ENCODE measurements at places on chromosomes 2 and 18.

DNA sequence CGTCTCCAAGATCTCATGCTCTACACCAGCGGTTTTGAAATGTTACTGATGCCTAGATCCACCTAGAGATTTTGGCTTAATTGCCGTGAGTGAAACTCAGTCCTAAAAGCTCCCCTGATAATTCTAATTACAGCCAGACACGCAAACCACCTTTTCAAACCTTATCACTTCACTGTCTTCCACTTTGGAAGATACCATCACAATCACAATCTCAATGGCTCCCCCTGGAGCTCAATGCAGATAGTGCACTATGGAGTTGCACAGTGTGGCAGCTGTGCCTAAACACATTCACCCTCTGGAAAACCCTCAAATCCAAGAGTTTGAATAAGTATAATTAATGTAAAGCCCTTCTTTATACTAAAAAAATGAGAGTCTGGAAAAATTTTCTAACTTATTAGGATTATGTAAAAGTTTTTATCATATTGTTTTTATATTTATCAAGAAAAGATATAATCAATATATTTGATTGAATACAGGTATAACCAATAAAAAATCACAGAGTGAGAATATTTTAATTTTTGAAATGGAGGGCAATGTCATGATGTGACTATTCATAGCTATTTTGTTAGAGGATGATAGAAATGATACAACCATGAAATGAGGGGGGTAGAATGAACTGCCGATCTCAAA is 102.9 kb upstream of the SLC8A1 start:
- no peaks in the 10 kb centered on the region for H3K4me1 ChIP-seq
- no peaks in the 10 kb centered on the region for H3K36me3 ChIP-seq
- H3K27me3 ChIP-seq, result no peaks in the 10 kb centered on the region
- no peak overlapping the region for H3K4me3 ChIP-seq
- DNase-seq, result peak; percentile 71

- H3K36me3 ChIP-seq, result no peaks in the 10 kb centered on the region
- H3K4me3 ChIP-seq, result no peak overlapping the region
- H3K27me3 ChIP-seq, result no peaks in the 10 kb centered on the region
- H3K4me1 ChIP-seq, result no peaks in the 10 kb centered on the region
- H3K27ac ChIP-seq, result no peak overlapping the region
These were observed 72.4 kb downstream of the ODC1 start for GRCh38 chr2:10375570-10376281.

DNA sequence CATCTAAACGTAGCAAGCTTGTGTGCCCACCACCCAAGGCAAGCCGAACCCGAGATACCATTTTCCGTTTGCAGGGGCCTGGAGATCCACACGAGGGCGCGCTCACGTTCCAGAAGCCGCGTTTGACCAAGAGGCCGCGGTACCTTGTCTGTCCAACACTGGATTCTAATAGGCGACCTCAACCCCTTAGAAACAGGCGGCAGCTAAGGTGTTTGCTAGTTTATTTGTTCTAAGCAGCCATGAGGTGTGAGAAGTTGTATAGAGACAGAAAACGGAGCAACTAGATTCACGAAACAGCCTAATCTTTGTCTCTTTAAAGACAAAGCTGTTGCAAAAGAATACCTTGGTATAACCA is 4.2 kb downstream of the HOXD11 start:
- no peak for DNase-seq
- no peaks in the 10 kb centered on the region for H3K36me3 ChIP-seq
- peaks cover 32% of the 10 kb centered on the region for H3K4me1 ChIP-seq
- H3K27me3 ChIP-seq, result peaks cover 99% of the 10 kb centered on the region
- H3K4me3 ChIP-seq, result no peak overlapping the region

GRCh38 chr2:70255637-70256314 is 2.2 kb upstream of the PCYOX1 start:
- no peak overlapping the region for H3K4me3 ChIP-seq
- H3K27me3 ChIP-seq, result no peaks in the 10 kb centered on the region
- H3K27ac ChIP-seq, result no peak overlapping the region
- H3K36me3 ChIP-seq, result no peaks in the 10 kb centered on the region
- H3K4me1 ChIP-seq, result no peaks in the 10 kb centered on the region
- DNase-seq, result no peak

DNA sequence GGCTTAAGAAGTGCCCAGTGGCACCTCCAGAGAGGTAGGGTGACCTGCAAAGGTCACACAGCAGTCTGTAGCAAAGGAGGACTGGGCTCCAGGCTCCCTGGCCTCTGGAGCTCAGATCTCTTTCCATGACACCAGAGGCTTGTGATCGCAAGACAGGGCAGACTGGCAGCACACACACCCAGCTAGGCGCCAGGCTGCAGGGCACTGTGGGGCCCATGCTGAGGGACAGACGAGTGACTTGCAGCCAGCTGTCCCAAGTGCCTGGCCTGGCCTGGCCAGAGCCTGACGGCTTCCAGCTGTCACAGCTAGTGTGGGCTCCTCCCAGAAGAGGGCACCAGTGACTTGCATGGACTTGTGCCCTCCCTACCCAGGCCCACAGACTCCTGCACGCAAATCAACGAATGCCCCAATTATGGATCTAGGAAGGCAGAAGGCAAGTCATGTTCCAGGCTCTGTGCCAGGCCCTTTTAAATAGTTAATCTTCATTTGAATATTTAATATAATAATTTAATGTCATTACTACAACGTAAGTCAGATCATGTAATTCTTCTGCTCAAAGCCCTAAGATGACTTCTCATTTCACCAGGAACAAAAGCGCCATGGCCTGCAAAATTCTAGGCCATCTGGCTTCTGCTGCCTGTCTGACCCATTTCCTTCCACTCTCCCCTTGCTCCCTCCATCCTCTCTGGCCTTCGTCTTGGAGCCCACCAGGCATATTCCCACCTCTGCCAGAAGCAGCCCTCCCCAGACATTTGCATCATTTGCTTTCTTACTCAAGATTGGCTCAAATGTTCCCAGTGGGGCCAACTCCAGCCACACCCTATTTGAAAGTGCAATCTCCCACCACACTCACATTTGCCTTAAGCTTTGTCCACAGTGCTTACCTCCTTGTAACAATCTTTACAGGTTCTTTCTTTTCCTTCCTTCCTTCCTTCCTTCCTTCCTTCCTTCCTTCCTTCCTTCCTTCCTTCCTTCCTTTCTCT is 3.7 kb upstream of the SPEG start:
- H3K36me3 ChIP-seq, result peaks cover 4% of the 10 kb centered on the region
- no peaks in the 10 kb centered on the region for H3K4me1 ChIP-seq
- H3K4me3 ChIP-seq, result no peak overlapping the region
- peak; percentile 23 for DNase-seq
- peak overlapping the region; percentile 97 for H3K27ac ChIP-seq

DNA sequence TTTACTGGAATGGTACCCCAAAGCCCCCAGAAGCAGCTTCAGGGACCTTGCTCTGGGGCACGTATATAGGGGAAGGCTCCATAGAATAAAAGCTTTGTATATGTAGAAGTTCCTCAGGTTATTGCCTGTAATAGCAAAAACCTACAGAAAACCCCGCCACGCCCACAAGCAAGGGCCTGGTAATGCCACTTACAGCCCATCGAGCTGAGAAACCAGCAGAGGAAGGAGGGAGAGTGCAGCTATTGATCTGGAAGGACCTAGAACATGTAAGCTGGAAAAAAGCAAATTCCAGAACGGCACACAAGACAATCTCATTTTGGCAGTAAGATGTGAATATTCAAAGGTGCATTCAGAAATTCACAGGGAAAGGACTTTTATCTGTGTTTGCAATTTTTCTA is 15.8 kb downstream of the HS1BP3 start:
- H3K27me3 ChIP-seq, result no peaks in the 10 kb centered on the region
- peaks cover 37% of the 10 kb centered on the region for H3K36me3 ChIP-seq
- no peak overlapping the region for H3K4me3 ChIP-seq
- DNase-seq, result no peak
- peak overlapping the region; percentile 98 for H3K27ac ChIP-seq

GRCh38 chr2:8612734-8613179 is 69.1 kb upstream of the ID2 start:
- no peaks in the 10 kb centered on the region for H3K4me1 ChIP-seq
- no peak overlapping the region for H3K4me3 ChIP-seq
- H3K36me3 ChIP-seq, result no peaks in the 10 kb centered on the region
- no peak for DNase-seq
- no peak overlapping the region for H3K27ac ChIP-seq
- H3K27me3 ChIP-seq, result no peaks in the 10 kb centered on the region

DNA sequence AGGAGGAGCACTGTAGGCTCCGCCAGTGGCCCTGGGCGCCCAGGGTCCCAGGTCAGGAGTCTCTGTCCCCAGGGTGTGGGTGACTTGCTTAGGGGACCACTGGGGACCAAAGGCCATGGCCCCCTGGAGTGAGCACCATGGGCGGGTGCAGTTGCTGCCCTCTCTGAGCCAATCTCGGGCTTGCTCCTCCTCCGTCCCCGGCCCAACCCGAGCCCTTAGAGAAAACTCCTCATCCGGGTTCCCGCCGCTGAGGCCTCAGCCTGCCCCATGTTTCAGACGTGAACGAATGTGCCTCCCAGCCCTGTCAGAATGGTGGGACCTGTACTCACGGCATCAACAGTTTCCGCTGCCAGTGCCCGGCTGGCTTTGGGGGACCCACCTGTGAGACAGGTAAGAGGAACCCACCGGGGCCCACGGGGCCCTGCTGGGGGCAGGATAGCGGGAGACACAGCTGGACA is 38.6 kb downstream of the SNED1 start:
- H3K27ac ChIP-seq, result no peak overlapping the region
- H3K36me3 ChIP-seq, result peaks cover 42% of the 10 kb centered on the region
- H3K4me1 ChIP-seq, result peaks cover 18% of the 10 kb centered on the region
- peaks cover 21% of the 10 kb centered on the region for H3K27me3 ChIP-seq
- no peak for DNase-seq
- no peak overlapping the region for H3K4me3 ChIP-seq

- H3K4me3 ChIP-seq, result no peak overlapping the region
- H3K4me1 ChIP-seq, result no peaks in the 10 kb centered on the region
- no peak overlapping the region for H3K27ac ChIP-seq
- no peaks in the 10 kb centered on the region for H3K27me3 ChIP-seq
These were observed 165.9 kb upstream of the ID2 start for GRCh38 chr2:8515864-8516533.

DNA sequence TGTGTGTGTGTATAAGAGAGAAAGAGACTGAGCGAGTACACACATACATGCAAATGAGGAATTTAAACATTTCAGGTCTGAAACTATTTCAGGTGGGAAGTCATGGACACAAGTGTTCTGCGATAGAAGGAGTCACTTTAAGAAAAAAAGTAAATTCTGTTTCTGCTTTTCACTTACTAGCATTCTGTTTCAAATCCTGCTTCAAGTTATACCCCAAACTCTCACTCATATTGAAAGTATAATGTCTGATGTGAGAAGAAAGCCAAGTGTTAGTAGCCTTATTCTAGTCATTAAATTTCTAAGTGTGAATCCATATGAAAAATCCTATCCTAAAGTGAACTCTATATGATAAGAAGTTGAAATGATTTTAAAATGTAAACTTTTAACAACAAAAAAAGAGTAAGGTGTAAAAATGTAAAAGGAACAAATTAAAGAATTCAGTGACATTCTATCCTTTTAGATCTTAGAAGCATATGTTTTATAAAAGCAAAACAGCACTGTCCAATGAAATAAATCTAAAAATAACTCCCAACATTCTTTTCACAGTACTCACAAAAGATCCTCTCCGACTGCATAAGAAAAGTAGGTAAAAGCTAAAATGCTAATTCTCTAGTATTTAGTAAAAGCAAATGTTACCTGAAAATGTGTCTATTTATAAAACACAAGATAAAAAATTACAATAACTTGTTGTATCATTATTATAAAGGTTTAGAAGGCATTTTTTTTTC is 570.6 kb downstream of the ZEB2 start:
- H3K36me3 ChIP-seq, result peaks cover 8% of the 10 kb centered on the region
- no peak overlapping the region for H3K4me3 ChIP-seq
- H3K4me1 ChIP-seq, result no peaks in the 10 kb centered on the region
- H3K27ac ChIP-seq, result no peak overlapping the region

- no peak overlapping the region for H3K4me3 ChIP-seq
- DNase-seq, result no peak
- no peaks in the 10 kb centered on the region for H3K4me1 ChIP-seq
These were observed 29.2 kb upstream of the PELI1 start for GRCh38 chr2:64173156-64174135.

DNA sequence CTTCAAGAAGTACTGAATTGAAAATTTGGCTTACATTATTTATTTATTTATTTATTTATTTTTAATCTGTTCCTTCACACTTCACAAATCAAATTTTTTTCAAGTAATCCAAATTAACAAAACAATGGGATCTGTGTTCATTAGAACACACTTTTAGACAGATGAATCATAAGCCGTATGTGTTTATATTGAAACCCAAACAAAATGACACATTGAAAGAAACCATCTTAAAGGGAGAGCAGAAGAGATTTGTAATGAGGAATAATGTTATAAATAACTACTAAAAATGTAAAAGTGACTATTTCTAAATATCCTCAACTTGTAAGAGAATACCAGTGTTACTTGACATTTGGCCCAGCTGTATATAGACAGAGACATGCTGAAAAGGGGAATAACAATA is 991.0 kb upstream of the CHAC2 start:
- no peak for DNase-seq
- H3K4me1 ChIP-seq, result no peaks in the 10 kb centered on the region
- no peaks in the 10 kb centered on the region for H3K27me3 ChIP-seq
- no peak overlapping the region for H3K4me3 ChIP-seq
- H3K36me3 ChIP-seq, result no peaks in the 10 kb centered on the region

DNA sequence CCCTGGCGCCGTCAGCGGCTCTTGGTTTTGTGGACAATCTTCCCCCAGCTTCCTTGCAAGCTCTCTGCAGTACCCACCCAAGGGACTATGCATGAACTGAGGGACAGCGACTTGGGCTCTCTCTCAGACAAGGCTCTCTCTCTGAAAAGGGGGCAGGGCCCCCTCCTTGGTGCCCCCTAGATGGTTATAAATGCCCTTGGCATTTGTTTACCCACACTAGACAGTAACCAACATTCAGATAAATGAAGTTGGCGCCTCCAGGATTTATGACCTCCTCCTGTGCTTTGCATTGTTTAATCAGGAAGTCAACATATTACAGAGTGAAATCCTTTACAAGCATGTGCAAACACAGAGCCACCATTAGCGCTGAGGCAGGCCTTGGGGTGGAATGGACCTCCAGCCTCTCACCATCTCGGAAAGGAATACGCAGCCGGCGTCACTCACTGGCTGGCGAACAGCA is 547.4 kb upstream of the ID2 start:
- H3K4me1 ChIP-seq, result peaks cover 9% of the 10 kb centered on the region
- H3K27me3 ChIP-seq, result no peaks in the 10 kb centered on the region
- H3K27ac ChIP-seq, result no peak overlapping the region
- no peak overlapping the region for H3K4me3 ChIP-seq
- H3K36me3 ChIP-seq, result no peaks in the 10 kb centered on the region
- no peak for DNase-seq

- H3K36me3 ChIP-seq, result peaks cover 6% of the 10 kb centered on the region
- no peaks in the 10 kb centered on the region for H3K27me3 ChIP-seq
- H3K4me3 ChIP-seq, result no peak overlapping the region
- peak overlapping the region; percentile 39 for H3K27ac ChIP-seq
These were observed 9.6 kb downstream of the IMMT start for GRCh38 chr2:86185517-86186212.

DNA sequence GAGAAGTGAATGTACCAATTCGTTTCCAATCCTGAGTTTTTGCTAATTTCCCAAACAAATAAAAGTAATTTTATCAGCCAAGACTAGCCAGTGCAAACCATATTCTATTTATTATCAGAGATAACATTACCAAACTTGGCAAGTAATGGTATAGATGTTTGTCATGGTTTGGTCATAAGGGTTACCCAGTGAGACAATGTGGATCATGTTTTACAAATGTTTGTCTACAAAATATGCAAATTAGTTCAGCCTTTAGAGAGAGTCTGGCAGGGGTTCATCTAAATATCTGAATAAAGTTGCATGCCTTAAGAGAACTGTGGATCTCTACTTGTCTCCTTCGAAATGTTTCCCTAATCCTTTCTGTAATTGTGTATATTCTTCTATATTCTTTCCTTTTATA is 152.2 kb downstream of the KCNH7 start:
- no peak overlapping the region for H3K27ac ChIP-seq
- H3K36me3 ChIP-seq, result no peaks in the 10 kb centered on the region
- H3K27me3 ChIP-seq, result no peaks in the 10 kb centered on the region
- DNase-seq, result no peak
